NCI-H1105 (cell line): ENCODE measurements at places on chromosomes 3 and 15.

GRCh38 chr3:135994708-135995337 is 29.3 kb downstream of the PPP2R3A start:
- peak; percentile 68 for DNase-seq

DNA sequence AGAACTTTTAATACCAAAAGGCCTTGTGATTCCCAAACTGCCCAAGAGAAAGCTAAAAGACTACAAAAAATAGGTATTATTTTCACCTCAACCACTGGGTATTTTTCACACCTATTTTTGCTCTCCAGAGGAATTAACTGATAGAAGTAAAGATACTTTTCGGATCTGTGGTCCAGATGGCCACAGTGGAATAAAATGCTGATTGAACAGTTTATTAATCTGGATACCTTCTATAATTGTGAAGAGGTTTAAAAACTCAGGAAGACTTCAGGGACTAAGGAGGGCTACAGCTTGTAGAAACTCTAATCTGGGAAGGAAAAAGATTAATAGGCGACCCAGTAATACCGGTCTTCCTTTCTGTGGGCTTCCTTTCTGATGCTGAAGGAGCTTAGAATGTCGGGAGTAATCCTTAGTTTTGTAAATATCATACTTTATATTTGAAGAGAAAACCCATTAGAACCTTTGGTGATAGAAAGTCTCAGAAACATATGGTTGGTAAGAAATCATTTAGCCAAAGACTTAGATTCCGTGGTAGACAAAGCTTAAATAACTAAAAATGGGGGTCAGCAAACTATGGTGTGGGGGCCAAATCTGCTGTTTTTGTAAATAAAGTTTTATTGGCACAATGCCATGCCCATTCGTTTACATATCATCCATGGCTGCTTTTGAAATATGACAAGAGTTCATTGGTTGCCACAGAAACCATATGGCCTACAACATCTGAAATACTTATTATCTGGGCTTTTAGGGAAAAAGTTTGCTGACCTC is 47.8 kb downstream of the TTC23 start:
- DNase-seq, result no peak

- DNase-seq, result no peak
These were observed 59.8 kb downstream of the CPNE4 start for GRCh38 chr3:131975047-131975446.

DNA sequence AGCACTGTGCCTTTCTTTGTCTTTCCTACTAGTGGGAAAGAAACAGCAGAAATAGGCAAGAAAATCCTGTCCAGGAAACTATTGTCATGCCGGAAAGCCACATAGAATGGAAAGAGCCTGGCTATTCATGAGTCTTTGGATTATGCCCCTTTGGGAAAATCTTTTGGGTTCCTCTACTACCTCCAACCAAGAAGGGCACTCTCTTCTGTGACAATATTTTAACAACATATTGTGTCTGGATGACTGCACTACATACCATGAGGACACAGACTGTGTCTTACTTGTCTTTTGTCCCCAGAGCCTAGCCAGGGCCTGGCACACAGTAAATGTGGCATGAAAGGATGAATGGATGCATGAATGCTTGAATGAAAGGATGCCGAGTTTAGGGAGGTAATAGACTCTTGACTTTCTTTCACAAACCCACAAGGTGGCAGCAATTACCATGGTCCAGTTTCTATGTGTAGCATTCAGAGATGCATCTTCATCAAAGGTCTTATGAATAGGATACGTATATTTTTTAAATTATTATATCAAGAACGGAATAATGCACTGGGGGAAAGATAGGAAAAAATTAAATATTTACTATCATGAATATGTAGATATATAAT is 30.3 kb downstream of the ARL14 start:
- peak; percentile 76 for DNase-seq

DNA sequence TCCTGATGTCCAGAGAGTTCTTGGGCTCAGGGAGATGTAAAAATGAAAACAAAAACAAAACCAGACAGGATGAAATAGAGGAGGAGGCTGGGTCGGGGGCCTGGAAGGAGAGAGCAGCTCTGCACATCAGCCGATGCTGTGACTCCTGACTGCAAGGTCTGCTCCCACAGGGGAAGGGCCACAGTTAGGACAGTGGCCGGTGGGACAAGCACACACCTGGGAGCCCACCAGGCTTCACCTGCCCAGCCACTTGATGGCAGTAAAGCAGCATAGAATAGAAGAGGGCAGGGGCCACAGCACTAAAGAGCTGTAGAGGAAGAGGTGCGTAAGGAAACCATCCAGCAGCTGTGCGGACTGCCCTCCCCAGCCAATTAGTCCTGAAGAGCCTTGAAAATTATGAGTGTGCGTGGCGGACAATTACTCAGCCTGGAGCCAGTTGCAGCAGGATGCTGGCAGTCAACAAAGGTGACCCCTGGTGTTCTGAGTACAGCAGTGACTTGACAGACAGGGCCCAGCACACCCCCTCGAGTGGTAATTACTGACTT is 29.8 kb downstream of the ALS2CL start:
- DNase-seq, result peak; percentile 30

- DNase-seq, result no peak
These were observed 10.8 kb downstream of the EIF2AK4 start for GRCh38 chr15:39944726-39945125.

GRCh38 chr15:39414201-39414600 is 166.7 kb upstream of the THBS1 start:
- DNase-seq, result no peak

DNA sequence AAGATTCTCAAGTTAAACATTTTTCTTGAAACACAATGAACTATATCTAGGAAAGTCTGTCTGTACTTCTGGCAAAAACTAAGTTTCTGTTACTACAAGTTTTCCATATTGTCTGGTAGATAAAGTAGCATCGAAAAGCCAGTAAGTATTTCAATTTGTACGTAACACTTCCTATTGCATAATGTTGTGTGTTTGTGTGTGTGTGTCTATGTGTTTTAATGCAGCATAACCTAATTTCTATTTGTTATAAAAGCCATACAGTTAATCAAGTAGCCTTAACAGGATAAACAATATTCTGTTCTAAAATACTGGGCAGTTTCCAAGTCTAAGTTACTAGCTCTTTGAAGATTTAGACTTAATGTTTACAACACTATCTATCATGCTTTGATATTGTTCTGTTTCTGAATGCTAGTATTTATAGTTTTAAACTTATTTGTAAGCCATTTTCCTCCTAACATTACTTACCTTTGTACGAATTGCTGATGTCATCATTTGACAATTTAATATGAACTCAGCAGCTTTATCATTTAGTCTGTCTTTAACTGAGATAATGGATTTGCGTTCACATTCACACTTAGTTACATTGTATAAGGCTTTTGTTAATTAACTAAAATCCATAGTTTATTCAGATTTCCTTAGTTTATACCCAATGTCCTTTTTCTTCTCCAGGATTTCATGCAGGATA is 163.9 kb downstream of the CBLB start:
- no peak for DNase-seq

DNA sequence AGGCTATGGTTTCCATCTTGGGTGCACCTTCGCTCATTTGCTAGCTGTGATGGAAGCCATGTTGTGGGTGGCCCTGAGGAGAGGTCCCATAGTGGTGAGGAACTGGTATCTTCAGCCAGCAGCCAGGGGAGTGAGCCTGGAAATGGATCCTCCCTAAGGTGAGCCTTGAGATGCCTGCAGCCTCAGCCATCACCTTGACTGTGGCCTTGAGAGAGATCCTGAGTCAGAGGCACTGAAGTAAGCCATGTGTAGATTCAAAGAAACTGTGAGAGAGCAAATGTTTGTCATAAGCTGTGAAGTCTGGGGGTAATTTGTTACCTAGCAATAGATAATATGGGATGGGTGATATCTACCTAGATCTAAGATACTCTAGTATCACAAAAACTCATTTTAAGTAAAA is 105.3 kb downstream of the SNRK start:
- no peak for DNase-seq

DNA sequence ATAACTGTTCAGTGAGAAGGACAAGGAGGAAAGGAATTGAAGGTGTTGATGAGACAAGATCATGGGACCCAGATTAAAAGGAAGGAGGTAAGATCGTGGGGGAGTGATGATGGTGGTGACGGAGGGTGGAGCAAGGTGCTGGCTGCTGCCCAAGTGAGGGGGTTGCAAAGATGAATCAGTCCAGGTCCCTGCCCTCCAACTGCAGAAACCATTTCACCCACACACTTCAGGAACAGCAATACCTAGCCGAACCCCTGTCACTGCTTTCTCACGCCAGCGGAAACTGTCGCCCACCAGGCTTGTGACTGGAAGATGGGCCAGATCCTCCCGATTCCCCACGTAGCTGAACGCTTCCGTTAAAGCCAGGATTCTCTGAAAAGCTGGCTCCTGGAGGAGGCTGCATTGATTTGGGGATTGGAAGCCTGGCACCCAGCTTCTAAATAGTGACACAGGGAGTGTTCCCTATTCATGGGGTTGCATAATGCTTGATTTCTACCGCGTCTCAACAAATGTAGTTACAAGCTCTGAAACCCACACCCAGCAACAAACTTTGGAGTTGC is 3.2 kb upstream of the LSG1 start:
- DNase-seq, result no peak

- no peak for DNase-seq
These were observed 65.9 kb upstream of the KLF13 start for GRCh38 chr15:31260646-31261265.

- DNase-seq, result no peak
These were observed 18.6 kb upstream of the SYNM start for GRCh38 chr15:99086327-99086667.

DNA sequence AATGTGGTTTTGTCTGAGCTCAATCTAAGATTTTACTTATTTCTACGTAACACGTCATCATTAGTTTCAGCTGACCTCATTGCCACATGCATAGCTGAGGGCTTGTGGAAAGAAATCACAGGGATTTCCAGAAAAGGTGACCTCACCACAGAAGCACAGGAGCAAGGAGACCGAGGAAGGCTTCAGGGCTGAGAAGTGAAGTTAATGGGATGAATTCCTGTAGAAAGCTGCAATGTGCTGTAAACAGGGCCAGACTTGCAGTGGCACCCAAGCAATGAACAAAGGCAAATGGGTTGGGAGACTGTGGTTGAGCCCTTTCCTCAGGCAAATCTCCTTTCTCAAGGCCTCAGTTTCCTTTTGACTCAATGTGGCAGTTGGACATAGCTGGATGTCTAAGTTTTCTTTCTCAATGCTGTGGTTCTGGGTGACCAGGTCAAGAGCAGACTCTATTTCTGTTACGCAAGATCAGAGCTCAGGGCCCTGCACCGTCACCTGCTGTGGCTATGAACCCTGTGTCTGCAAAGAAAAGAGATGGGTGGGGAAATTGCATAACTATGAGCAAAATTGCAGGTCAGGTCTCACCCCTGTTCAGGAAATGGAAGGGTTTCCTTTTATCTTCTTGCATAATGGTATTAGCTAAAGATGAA is 252.2 kb upstream of the TBL1XR1 start:
- DNase-seq, result no peak

DNA sequence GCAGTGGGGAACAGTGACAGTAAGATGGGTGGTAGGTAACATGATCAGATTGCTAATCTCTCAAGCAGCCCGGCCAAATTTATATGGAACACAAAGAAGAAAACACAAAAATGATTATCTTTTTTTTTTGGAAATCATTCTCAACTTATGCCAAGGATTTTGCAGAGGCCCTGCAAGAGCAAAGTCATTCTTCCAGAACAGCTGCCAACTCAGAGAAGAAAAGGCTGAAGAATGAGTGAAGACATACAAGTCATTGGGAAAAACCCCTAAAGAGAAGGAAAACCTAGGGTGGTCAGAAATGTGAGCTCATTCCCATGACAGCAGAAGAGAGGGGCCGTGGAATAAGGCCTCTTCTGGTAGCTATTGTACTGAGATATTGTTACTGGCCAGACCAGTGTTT is 246.7 kb downstream of the SHOX2 start:
- no peak for DNase-seq

GRCh38 chr3:51393134-51393495 is 2.0 kb downstream of the RBM15B start:
- DNase-seq, result no peak

DNA sequence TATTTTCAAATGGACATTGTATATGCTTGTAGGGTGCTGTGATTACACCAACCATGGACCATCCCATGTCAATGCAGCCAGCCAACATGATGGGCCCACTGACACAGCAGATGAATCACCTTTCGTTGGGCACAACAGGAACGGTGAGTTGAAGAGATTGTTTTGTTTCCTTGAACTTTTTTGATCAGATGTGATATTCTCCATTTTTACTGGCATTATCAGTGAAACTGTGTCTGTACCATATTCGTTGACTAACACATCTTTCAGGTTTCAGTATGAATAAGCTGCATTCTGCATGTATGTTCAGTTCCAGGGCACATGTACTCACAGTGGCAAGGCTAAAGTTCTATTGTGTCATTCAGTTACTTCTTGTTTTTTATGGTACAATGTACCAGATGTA is 655.2 kb downstream of the RBMS3 start:
- DNase-seq, result no peak

- DNase-seq, result no peak
These were observed 243.1 kb downstream of the TLE3 start for GRCh38 chr15:69854521-69855181.

GRCh38 chr3:46664971-46665762 is 28.3 kb downstream of the ALS2CL start:
- no peak for DNase-seq

DNA sequence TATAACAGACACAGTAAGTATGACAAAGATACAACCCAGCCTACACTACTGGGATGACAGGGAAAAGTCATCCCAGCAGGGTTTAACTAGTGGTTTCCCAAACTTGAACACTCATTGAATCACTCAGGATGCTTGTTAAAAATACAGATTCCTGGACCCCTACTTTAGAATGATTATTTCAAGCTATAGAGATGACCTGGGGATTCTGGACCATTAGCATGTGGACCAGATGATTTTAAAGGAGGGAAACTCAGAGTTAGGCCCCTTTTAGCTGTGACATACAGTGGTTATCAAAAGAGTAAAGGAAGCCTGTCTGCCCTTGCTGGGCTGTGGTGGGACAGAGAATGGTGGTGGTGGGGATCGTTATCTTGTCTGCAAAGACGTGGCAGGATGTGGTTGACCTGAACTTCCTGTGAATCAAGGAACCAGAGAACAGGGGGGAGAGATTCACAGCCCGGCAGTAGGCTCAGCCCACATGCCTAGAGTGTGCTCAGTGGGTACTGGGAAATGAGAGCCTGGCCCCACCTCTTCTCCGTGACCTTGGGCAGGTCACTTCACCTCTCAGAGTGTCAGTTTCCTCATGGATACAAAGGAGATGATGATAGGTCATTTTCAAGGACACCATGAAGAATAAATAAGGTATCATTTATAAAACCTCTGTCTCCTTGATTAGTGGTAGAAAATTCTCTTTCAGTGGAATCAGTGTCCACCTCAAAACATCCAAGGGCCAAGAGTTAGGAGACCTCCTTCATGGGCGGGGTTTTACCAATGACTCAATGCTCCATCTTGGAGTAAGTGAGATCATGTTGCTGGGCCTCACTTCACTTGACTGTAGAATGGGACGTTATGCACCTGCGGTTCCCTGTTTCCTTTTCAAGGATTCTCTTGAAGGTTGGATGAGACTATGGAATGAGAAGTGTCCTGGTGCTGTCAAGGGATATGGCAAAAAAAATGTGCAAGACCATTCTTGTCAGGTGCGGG is 306.5 kb downstream of the RPLP1 start:
- DNase-seq, result no peak
